Activated CD8-positive, alpha-beta T cell treated with anti-CD3 and anti-CD28 coated beads for 36 hours (primary cell): ENCODE measurements at places on chromosomes 16 and 17. TPM values are rescaled to one million over a fixed set of nuclear protein-coding genes. Genes with fewer than 3 reads are reported as not detected.

Gene ATAD5
- 35.0 TPM for total RNA-seq

Gene CMTM2
- total RNA-seq = not detected

Gene IRF8
- 221 TPM for total RNA-seq

DNA sequence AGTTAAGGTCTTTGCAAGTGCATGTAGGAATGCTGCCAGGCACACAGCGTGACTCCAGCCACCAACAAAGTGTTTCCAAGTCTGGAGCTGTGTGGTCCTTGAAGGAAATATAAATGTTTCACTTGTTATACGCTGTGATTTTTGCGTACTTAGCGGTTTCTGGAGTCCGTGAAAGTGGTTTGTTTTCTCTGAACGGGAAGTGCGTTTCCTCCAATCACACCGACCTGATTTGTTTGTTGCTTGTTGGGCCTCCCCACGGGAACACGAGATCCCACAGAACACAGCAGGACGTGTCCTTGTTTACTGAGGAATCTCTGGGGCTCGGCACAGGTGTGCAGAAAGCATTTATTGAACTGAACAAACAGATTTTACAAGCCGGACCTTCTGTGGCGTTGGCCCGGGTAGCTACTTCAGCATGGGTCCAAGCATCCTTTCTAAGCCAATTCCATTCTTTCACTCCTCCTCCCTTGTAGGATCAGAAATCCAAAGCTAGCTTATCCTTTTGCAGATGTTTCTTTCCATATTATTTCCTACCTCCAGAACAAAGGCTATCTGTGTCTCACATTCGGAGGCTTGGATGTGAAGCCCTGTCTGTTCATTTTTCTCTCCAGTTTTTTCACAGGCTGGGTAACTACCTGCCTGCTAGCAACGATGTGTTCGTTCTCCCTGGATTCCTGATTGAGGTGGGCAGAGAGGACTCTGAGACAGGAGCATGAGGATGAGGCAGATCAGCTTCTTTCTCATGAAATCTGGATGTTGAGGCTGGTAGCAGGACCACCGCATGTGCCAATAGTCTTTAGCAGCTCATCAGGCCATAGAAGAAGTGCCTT, 44.6 kb downstream of the ABAT start:
- no peak for DNase-seq
- H3K4me1 ChIP-seq = no peaks in the 10 kb centered on the region
- H3K27ac ChIP-seq = no peak overlapping the region
- H3K36me3 ChIP-seq = peaks cover 9% of the 10 kb centered on the region
- H3K27me3 ChIP-seq = no peaks in the 10 kb centered on the region
- H3K4me3 ChIP-seq = no peak overlapping the region

DNA sequence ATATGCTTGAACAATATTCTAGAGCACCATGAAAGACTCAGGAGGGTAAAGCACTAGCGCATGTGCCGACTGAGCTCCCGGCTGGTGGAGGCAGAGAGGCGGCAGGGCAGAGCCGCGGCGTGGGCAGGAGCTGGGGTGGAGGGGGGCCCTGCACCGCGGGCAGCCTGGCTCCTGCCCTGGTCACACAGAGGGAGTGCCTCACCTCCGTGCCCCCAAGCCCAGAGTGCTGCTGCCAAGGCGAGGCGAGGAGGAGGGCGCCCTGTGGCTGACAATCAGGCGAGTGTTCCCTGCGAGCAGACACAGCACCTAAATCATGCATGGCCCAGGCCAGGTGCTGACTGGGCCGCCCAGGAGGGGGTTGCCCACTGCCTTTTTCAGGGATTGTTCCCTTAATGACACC, 105.8 kb upstream of the TNRC6C start:
- no peaks in the 10 kb centered on the region for H3K36me3 ChIP-seq
- H3K4me3 ChIP-seq = no peak overlapping the region

GRCh38 chr16:88983771-88984687, 7.0 kb upstream of the CBFA2T3 start:
- no peak overlapping the region for H3K4me3 ChIP-seq
- peaks cover 2% of the 10 kb centered on the region for H3K27me3 ChIP-seq
- peak; percentile 26 for DNase-seq
- H3K4me1 ChIP-seq = peaks cover 2% of the 10 kb centered on the region
- H3K36me3 ChIP-seq = no peaks in the 10 kb centered on the region
- H3K27ac ChIP-seq = no peak overlapping the region

- H3K36me3 ChIP-seq = peaks cover 18% of the 10 kb centered on the region
- H3K4me1 ChIP-seq = peaks cover 78% of the 10 kb centered on the region
- no peaks in the 10 kb centered on the region for H3K27me3 ChIP-seq
- no peak overlapping the region for H3K4me3 ChIP-seq
These were observed 239.2 kb downstream of the PRKCA start for GRCh38 chr17:66541461-66542128.

GRCh38 chr17:4425398-4425797, 8.3 kb upstream of the SPNS3 start:
- peaks cover 3% of the 10 kb centered on the region for H3K4me1 ChIP-seq
- no peak for DNase-seq
- H3K36me3 ChIP-seq = no peaks in the 10 kb centered on the region
- no peaks in the 10 kb centered on the region for H3K27me3 ChIP-seq
- no peak overlapping the region for H3K27ac ChIP-seq

- no peaks in the 10 kb centered on the region for H3K36me3 ChIP-seq
- peaks cover 3% of the 10 kb centered on the region for H3K27me3 ChIP-seq
- no peak overlapping the region for H3K27ac ChIP-seq
- no peaks in the 10 kb centered on the region for H3K4me1 ChIP-seq
- H3K4me3 ChIP-seq = no peak overlapping the region
These were observed 126.0 kb downstream of the HS3ST3A1 start for GRCh38 chr17:13475574-13476223.

DNA sequence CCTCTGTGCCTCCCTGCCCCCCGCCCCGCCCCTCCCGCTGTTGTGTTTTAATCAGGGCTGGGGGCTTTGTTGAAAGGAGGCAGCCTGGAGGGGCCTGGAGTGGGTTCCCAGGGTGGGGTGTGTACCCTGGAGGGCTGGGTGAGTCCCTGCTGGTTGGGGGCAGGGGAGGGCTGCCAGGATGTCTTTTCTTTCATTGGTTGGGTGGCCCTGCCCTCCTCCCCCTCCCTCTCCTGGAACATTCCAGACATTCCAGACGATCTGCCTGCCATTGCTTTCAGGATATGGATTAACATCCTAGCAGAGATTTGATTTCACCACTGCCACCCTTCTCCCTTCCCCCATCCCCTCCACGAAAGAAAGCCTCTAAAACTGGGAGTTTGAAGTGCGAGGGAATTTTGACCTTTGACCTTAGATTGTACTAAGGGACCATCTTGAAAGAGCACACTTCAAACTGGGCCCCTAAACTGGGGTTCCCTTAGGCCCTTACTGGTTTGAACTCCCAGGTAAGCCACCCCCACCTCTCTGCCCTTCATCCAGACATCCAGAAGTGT, 25.3 kb downstream of the IGF2BP1 start:
- H3K27me3 ChIP-seq = peaks cover 1% of the 10 kb centered on the region
- H3K27ac ChIP-seq = no peak overlapping the region
- no peaks in the 10 kb centered on the region for H3K36me3 ChIP-seq
- DNase-seq = no peak
- no peaks in the 10 kb centered on the region for H3K4me1 ChIP-seq
- no peak overlapping the region for H3K4me3 ChIP-seq

DNA sequence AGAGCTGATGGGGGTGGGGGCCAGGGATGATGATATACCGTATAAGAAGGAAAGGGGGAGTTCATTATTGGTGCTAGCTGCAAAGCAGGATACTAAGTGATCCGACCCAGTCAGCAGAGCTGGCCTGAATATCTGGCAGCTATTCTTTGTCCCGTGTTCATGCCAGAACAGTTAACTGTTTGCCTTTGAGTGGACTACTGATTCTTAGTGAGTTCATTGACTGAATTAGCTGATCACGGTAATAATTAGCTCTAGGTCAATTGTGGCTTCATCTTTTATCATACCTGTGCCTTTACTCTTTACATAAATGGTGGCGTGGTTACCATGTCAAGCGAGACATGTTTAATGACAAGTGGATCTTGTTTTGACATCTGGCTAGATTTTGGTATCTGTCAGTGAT, 5.3 kb downstream of the KPNB1 start:
- no peak for DNase-seq
- peak overlapping the region; percentile 14 for H3K4me3 ChIP-seq
- peak overlapping the region; percentile 79 for H3K27ac ChIP-seq
- H3K36me3 ChIP-seq = peaks cover 79% of the 10 kb centered on the region

DNA sequence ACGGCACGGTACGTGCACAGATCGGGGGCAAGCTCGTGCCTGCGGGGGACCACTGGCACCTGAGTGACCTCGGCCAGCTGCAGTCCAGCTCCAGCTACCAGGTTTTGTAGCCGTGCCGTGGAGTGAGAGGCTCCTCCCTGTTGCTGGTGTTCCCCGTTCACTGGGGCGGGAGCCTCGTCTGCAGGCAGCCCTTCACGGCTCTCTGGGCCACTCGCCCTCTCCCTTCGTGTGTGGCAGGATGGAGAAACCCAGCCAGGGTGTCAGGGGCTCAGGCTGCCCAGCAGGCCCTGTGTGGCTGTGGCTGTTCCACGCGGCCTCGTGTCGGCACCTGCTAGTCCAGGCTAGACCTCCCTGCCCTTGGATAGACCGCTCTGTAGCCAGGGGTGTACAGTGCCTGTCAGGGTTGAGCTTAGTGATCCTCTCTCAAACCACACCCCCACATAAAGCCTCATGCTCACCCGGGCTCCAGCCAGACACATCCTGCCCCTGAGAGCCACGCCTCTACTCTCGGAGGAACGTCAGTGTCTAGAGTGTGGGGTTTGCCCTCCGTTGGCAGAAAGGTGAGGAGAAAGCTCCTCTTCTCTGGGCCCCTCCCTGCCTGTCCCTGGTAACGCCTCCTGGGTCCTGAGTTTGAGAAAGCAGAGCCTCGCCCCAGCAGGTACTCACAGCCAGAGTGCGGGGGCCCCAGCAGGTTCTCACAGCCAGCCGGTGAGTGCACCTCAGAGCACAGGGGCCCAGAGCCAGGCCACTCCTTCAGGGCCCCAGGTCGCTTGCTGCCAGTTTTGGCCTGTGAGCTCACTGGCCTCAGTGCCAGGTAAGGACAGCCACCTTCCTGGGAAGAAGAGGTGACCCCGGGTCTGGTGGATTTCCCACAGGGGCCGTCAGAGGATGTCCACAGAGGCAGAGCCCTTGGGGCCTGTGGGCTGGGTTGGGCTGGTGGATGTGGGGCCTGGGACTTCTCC, 27.7 kb downstream of the NME3 start:
- no peak for DNase-seq
- H3K4me1 ChIP-seq = no peaks in the 10 kb centered on the region
- no peaks in the 10 kb centered on the region for H3K36me3 ChIP-seq
